ENCODE measurements at places on chromosomes 13 and 19. TPM values are rescaled to one million over a fixed set of nuclear protein-coding genes. Genes with fewer than 3 reads are reported as not detected.
A peak's percentile ranks its signal among the peaks of the same experiment; 100 is the strongest.

- no peak overlapping the region for H3K4me3 ChIP-seq
- H3K36me3 ChIP-seq = no peaks in the 10 kb centered on the region
- no peaks in the 10 kb centered on the region for H3K4me1 ChIP-seq
- peaks cover 56% of the 10 kb centered on the region for H3K27me3 ChIP-seq
These were observed 16.6 kb downstream of the POU4F1 start for GRCh38 chr13:78586706-78587105.

GRCh38 chr19:9850235-9850959 is 15.3 kb downstream of the PIN1 start:
- H3K27ac ChIP-seq = no peak overlapping the region
- peaks cover 11% of the 10 kb centered on the region for H3K4me1 ChIP-seq
- H3K36me3 ChIP-seq = peaks cover 6% of the 10 kb centered on the region
- H3K27me3 ChIP-seq = no peaks in the 10 kb centered on the region

GRCh38 chr19:7862413-7862951 is 11.7 kb downstream of the PRR36 start:
- no peaks in the 10 kb centered on the region for H3K36me3 ChIP-seq
- peaks cover 48% of the 10 kb centered on the region for H3K27me3 ChIP-seq
- no peak overlapping the region for H3K27ac ChIP-seq
- no peak overlapping the region for H3K4me3 ChIP-seq
- DNase-seq = peak; percentile 78

- no peaks in the 10 kb centered on the region for H3K4me1 ChIP-seq
- H3K4me3 ChIP-seq = no peak overlapping the region
- no peak overlapping the region for H3K27ac ChIP-seq
- DNase-seq = no peak
- no peaks in the 10 kb centered on the region for H3K36me3 ChIP-seq
These were observed 127.6 kb upstream of the GPC6 start for GRCh38 chr13:93098972-93099371.

DNA sequence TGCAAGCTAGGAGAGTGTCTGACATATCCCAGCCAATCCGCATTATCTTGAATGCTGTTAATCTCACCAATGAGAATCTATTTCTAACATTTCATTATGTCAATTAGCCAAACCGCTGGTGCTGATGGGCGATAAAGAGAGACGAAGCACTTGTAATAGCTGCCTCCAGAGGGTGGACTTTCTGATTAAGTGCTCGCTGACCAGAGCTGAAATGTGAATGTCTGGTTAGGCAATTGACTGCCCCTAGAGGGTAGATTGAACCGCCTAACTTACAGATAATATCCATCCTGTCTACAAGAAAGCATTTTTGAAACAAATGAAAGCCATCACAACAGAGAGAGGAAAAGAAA is 552 bp upstream of the GRWD1 start:
- peaks cover 26% of the 10 kb centered on the region for H3K4me1 ChIP-seq
- peaks cover 17% of the 10 kb centered on the region for H3K36me3 ChIP-seq
- peak overlapping the region; percentile 92 for H3K4me3 ChIP-seq
- H3K27ac ChIP-seq = peak overlapping the region; percentile 94
- DNase-seq = no peak

- H3K36me3 ChIP-seq = peaks cover 70% of the 10 kb centered on the region
- no peaks in the 10 kb centered on the region for H3K27me3 ChIP-seq
- peak overlapping the region; percentile 85 for H3K4me3 ChIP-seq
- H3K27ac ChIP-seq = peak overlapping the region; percentile 97
These were observed 1.3 kb downstream of the RAD23A start for GRCh38 chr19:12946731-12947496.

DNA sequence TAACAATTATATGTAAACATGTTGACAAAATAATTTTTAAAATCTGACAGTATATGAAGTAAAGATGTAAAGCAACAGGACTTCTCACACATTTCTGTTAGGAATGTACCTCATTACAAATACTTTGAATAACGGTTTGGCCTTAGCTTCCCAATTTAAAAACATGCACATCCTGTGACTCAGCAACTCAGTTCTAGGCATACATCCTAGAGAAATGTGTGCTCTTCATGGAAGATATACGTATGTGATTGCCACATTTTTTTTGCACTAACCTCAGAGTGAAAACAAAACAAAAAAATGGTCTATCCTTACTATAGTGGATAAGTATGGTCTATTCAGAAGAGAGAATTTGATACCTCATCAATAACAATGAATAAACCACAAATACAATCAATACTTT is 314.6 kb downstream of the LIG4 start:
- no peaks in the 10 kb centered on the region for H3K27me3 ChIP-seq
- H3K27ac ChIP-seq = no peak overlapping the region
- no peak overlapping the region for H3K4me3 ChIP-seq
- H3K36me3 ChIP-seq = no peaks in the 10 kb centered on the region
- H3K4me1 ChIP-seq = no peaks in the 10 kb centered on the region

DNA sequence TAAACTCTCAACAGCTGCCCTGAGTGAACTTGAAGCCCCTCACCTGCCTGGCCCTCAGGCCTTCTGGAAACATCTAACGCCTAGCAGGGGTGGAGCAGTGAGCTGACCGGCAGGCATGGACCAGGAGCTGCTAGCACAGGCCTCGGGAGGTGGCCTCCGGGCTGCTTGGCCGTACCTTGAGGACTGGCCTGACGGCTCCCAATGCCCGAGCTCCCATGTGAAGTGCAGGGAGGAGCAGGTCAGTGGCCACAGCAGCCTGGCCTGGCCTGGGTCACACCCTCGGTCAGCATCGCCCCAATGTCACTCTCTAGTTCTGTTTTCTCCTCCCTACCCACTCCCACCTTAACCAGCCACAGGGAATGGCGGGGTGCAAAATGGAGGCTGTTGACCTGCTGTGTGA is 19.0 kb downstream of the TSHZ3 start:
- H3K27me3 ChIP-seq = peaks cover 11% of the 10 kb centered on the region
- DNase-seq = no peak
- H3K36me3 ChIP-seq = no peaks in the 10 kb centered on the region
- no peak overlapping the region for H3K4me3 ChIP-seq
- H3K4me1 ChIP-seq = no peaks in the 10 kb centered on the region

GRCh38 chr19:49413348-49413747 is 9.9 kb downstream of the PTH2 start:
- H3K27ac ChIP-seq = no peak overlapping the region
- H3K4me1 ChIP-seq = peaks cover 31% of the 10 kb centered on the region
- H3K27me3 ChIP-seq = peaks cover 15% of the 10 kb centered on the region
- H3K4me3 ChIP-seq = no peak overlapping the region
- DNase-seq = no peak

DNA sequence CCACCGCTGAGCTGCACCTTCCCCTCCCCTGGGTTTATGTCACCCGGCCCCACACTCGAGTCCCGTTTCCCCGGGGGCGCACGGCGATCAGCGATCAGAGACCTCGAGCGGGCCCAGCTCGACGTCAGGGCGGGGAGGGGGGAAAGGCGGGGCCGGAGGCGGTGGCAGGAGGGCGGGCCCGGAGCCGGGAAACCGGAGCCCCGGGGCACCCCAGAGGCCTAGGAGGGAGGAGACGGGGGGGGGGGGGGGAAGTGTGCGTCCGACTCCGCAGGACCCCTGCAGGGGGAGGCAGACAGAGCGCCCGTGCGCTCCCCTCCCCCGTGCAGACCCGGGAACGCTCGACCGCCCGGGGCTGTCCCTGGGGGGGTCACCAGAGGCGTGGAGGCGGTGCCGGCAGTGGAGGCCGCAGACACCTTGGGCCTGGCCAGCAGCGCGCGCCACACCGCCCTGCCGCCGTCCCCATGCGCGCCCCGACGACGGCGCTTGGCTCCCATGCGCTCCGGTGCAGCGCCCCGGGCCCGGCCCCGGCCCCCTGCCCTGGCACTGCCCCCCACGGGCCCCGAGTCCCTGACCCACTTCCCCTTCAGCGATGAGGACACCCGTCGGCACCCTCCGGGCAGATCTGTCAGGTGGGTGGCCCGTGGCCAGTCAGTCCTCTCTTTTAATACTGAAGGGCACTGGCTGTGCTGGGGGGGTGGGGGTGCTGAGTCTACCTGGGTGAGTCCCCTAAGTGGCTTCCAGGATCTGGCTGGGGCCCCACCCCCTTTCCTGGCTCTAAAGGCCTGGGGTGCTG is 11.8 kb downstream of the PDE4A start:
- peaks cover 6% of the 10 kb centered on the region for H3K27me3 ChIP-seq
- peak overlapping the region; percentile 80 for H3K4me3 ChIP-seq
- H3K27ac ChIP-seq = peak overlapping the region; percentile 96
- H3K36me3 ChIP-seq = peaks cover 17% of the 10 kb centered on the region

- no peaks in the 10 kb centered on the region for H3K36me3 ChIP-seq
- no peaks in the 10 kb centered on the region for H3K4me1 ChIP-seq
- no peak overlapping the region for H3K27ac ChIP-seq
These were observed 190.3 kb downstream of the SLITRK1 start for GRCh38 chr13:83691966-83692365.

GATAD2A gene
- 161 TPM for total RNA-seq

DNA sequence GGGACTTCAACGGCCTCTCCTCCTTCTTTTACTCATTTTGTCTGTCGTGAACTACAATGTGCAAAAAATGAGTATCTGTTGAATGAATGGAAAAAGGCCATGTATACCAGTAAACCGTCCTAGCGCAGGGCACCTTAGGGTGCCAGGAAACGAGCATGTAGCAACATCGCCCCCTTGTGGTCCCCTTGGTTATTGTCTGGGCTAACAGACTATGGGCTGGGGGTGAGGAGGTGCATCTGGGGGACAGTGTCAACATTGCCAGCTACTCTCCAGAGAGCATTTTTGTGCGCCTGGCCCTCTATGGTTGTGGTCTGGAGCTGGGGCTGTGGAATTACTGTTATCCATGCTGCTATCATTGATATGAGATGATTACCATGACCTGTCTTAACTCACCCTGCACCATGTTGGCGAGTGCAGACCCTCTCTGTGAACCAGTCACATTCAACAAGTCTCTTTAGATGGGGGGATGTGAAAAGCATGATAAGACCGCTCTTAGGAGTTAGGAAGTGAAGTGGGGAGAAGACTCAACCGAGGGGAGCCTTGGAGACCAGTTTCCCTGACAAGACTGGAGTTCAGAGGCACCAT is 22.8 kb upstream of the SIGLEC11 start:
- DNase-seq = peak; percentile 81
- H3K4me3 ChIP-seq = no peak overlapping the region
- no peak overlapping the region for H3K27ac ChIP-seq
- H3K36me3 ChIP-seq = peaks cover 14% of the 10 kb centered on the region

DNA sequence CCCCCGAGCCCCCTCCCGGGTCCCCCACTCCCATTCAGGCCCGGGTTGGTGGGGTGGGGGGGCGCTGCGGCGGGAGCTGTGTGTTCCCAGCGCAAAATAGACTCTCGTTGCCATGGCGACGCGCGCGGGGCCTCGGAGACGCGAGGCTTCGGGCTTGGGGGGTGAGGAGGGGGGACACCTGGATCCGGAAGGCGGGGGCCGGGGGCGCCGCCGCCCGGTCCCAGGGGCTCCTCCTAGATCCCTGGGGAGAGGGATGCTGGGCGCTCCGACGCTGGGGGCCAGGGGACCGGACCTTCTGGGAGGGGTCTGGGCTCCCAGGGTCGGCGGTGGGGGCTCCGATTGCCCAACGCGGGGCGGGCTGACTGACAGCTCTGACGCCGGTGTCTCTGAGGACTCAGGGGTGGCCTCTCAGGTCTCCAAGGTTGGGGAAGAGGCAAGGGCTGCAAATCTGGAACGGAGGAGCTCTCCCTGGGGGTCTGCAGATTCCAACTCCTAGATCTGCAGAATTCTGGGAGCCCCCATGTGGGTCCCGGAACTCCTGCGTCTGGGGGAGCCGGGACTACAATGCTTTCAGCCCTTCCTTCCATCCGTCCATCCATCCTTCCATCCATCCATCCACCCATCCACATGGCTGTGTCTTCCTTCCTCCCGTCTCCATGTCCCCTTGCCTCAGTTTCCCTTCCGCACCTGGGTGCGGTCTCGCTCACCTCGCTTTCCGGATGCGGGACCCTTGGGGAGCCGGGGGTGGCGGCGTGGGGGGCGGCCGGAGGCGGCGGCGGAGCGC is 9.1 kb upstream of the SHISA7 start:
- peaks cover 6% of the 10 kb centered on the region for H3K4me1 ChIP-seq
- H3K36me3 ChIP-seq = peaks cover 4% of the 10 kb centered on the region
- DNase-seq = no peak
- peaks cover 23% of the 10 kb centered on the region for H3K27me3 ChIP-seq
- H3K27ac ChIP-seq = no peak overlapping the region

SLITRK6 gene
- total RNA-seq = not detected

PLPPR3 gene
- not detected for total RNA-seq

CPT1C gene
- 1.6 TPM for total RNA-seq

SPRED3 gene
- total RNA-seq = 0.93 TPM

DNA sequence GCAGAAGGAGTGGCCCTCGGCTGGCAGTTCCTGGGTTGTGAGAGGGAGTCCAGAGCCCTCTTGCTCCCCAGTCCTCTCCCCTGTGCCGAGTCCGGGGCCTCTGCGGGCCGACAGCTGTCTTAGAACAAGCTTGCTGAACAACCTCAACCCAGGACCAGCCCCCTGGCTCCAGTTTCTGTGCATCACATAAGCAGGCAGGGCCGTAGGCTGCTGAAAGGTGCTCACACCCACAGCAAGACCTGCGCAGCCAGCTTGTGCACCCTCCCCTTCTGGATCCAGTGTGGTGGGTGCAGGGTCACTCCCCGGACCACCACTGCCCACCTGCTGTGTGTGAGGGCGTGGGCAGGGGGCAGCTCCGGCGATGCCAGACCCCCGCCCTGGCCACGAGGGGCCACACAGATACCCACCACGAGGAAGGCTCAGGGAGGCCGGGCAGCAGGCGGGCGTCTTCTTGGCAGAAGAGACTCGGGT is 25.2 kb upstream of the F7 start:
- H3K4me1 ChIP-seq = no peaks in the 10 kb centered on the region
- no peak for DNase-seq
- H3K27ac ChIP-seq = no peak overlapping the region
- no peaks in the 10 kb centered on the region for H3K36me3 ChIP-seq

SMIM24 gene
- 2.3 TPM for total RNA-seq

- H3K4me1 ChIP-seq = no peaks in the 10 kb centered on the region
- no peaks in the 10 kb centered on the region for H3K27me3 ChIP-seq
- no peaks in the 10 kb centered on the region for H3K36me3 ChIP-seq
- no peak overlapping the region for H3K27ac ChIP-seq
- DNase-seq = no peak
These were observed 416.5 kb downstream of the FGF14 start for GRCh38 chr13:101985321-101985720.

- no peaks in the 10 kb centered on the region for H3K36me3 ChIP-seq
- no peak overlapping the region for H3K4me3 ChIP-seq
- peak overlapping the region; percentile 60 for H3K27ac ChIP-seq
- peaks cover 7% of the 10 kb centered on the region for H3K27me3 ChIP-seq
- DNase-seq = no peak
These were observed 15.0 kb upstream of the CCNA1 start for GRCh38 chr13:36417331-36417730.
